ENCODE measurements at places on chromosomes 6 and 20.

DNA sequence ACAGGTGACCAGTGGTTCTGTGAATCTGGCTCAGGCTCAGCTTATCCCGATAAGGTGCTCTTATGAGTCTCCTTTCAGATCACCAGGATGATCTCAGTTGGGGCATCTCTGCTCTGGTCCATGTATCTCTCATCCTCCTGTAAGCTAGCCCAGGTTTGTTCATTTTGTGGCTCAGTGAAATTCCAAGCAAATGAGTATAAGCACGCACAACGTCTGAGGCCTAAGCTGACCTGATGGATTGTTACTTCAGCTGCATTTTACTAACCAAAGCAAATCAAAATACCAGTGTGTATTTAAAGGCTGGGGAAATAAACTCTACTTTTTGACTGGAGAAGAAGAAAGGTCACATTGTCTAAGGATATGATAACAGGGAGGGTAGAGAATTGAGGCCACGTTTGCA is 551.0 kb upstream of the BTBD3 start:
- DNase-seq, result no peak

- DNase-seq, result no peak
Measured at GRCh38 chr6:165206798-165207197, 102.6 kb downstream of the C6orf118 start.

GRCh38 chr6:43823879-43824702 is 54.1 kb downstream of the VEGFA start:
- no peak for DNase-seq

GRCh38 chr20:9412309-9412708 is 102.1 kb upstream of the LAMP5 start:
- no peak for DNase-seq

- DNase-seq, result no peak
Measured at GRCh38 chr20:15609921-15610320, 963.3 kb downstream of the KIF16B start.

- no peak for DNase-seq
Measured at GRCh38 chr6:92541448-92542060, 877.8 kb downstream of the EPHA7 start.

- no peak for DNase-seq
Measured at GRCh38 chr20:52127309-52127708, 64.3 kb downstream of the ZFP64 start.

DNA sequence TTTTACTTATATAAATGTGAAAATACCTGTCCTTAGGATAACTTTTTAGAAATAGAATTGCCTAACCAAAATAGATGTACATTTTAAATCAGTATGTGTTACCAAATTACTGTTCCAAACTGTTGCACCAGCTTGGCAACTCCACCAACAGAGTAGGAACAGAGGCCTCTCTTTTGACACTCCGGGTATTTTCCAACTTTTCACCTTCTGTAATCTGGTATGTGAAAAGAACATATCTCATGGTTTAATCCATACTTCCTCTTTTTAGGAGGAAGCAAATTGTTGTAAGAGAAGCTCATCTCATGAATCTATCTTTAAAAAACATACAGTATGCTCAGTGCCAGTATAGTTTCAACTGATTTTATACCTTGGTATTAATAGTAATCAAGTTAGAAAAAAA is 24.9 kb downstream of the RNF144B start:
- no peak for DNase-seq

- DNase-seq, result no peak
Measured at GRCh38 chr20:59811681-59812171, 121.7 kb downstream of the SYCP2 start.

DNA sequence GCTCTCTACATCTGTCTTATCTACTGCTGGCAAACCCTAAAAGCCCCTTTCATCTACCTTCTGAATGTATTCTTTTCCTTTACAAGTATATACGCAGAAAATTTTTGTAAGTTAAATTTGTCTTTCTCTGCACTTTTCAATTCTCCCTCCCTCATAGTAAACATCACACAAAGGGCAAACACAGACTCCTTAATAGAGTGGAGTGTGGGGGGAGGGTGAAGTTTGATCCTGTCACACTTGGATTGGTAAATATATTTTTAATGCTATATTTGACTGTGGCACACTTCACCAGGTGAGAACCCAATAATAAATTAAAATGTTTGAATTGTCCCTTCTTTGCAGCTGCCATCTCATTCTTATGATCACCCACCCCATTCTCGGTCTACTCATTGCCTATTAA is 33.2 kb upstream of the PAQR8 start:
- no peak for DNase-seq

DNA sequence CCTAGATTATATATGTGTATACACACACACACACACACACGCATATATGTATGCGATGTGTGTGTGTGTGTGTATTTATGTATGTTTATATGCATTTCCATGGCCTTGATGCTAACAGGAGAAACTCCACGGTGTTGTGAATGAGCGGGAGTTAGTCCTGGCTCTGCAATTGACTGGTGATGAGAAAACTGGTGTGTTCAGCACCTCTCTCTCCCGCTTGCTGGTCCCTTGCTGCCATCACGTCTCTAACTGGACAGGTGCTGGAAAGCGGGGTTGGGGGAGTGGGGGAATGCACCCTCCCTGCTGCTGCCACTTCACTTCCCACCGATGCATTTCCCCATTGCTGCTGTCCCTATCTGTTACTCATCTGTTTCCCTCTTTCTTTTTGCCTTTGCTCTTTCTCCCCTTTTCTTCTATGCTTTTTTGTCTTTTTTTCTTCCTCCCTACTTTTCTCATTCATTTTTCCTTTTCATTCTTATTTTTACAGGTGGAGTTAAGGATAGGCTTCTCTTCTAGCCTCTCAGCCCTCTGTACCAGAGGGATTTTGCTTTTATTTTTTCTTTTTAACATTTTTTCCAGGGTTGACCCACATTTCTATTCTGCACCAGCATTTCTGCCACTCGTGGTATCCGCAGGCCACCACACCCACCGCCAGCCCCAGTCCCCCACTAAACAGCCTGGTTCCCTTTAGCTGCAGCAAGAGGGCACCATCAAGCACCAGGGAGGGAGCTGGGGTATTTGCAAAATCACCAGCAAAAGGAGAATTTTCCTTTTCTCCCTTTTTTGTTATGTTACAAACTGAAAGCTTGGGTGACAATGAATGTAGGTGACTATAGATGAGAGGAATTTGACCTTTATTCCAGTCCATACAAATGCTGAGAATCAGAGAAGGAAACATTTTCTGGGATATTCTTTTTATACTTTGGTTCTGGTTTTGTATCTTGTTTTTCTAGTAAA is 115.6 kb downstream of the TCP11 start:
- DNase-seq, result no peak

- no peak for DNase-seq
Measured at GRCh38 chr6:12294851-12295536, 4.8 kb downstream of the EDN1 start.

GRCh38 chr6:161353208-161353613 is 79.3 kb upstream of the AGPAT4 start:
- no peak for DNase-seq

DNA sequence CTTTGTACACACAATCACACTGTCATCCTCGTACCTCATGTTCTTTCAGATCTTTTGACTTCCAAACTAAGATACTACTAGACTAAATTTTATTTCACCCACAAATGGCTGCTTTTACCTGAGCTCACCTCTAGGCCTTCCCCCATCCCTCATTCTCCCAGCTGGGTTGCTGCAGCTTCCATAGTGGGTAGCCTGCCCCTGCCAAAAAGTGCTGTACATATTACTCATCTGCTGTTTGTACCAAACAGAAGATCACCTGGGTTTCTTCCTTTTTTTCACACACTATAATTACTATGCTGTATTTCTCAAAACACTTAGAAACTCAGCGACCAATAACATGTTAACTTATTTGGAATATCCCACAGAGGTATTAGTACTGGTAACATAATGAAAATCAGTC is 267.6 kb upstream of the PRDM1 start:
- DNase-seq, result no peak

DNA sequence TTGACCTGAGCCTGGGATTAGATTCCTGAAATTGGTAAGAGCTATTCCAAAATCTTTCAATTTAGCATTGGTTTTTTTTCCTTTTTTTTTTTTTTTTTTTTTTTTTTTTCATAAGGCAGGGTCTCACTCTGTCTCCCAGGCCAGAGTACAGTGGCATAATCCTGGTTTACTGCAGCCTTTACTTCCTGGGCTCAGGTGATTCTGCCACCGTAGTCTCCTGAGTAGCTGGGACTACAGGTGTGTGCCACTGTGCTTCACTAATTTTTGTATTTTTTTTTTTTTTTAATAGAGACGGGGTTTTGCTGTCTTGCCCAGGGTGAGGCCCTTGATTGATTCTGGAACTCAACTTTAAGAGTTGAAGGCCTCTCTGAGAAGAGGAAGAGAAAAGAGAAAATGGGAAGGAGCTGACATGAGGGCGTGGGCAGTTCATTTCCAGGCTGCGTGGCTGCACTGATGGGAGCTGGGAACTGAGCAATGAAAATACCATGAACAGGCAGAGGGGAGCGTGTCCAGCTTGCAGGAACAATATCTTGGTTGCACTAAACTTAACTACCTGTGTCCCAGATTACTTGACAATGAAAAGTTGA is 24.6 kb downstream of the KDM1B start:
- DNase-seq, result no peak

DNA sequence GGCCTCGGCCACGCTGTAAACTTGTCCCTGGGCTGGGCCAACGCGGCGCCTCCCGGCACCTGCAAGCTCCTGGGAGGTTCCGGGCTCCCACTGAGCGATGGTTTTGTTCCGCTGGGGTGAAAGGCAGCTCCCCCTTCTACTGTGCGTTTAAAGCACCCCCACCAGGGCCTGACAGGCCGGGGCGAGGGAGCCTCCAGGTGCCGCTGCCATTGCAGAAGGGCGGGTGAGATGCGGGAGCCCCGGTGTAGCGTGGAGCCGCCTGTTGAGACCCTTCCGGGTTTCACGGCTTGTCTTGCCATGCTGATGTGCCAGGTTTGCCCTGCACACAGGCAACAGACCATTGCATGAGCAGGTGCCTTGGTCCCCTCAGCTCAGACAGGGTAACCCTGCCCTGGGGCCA is 2.9 kb downstream of the COL20A1 start:
- no peak for DNase-seq

- no peak for DNase-seq
Measured at GRCh38 chr20:2930538-2930937, 57.3 kb downstream of the PTPRA start.

- no peak for DNase-seq
Measured at GRCh38 chr20:38060536-38060935, 27.0 kb downstream of the RPRD1B start.

DNA sequence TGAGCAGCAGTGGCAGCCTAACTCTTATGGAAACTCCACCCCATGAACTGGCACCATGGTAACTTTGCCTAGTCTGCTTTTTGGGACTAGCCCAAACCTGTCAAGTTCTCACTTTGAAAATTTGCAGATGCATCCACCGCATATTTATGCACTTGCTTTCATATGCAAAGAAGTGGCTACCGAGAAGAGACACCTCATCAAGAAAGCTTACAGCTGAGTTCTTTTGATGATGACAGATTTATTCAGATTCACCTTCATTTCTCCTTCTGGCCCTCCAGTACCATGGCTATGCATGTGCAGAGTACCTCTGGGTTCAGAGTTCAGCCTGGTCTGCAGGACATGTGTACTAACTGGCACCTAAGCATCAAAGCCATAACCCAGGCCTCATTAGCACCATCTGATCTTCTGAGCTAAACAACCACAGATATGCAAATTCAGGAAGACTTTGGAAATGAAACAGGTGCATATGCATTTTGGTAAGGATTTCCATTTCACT is 154.3 kb upstream of the TENT5A start:
- no peak for DNase-seq

DNA sequence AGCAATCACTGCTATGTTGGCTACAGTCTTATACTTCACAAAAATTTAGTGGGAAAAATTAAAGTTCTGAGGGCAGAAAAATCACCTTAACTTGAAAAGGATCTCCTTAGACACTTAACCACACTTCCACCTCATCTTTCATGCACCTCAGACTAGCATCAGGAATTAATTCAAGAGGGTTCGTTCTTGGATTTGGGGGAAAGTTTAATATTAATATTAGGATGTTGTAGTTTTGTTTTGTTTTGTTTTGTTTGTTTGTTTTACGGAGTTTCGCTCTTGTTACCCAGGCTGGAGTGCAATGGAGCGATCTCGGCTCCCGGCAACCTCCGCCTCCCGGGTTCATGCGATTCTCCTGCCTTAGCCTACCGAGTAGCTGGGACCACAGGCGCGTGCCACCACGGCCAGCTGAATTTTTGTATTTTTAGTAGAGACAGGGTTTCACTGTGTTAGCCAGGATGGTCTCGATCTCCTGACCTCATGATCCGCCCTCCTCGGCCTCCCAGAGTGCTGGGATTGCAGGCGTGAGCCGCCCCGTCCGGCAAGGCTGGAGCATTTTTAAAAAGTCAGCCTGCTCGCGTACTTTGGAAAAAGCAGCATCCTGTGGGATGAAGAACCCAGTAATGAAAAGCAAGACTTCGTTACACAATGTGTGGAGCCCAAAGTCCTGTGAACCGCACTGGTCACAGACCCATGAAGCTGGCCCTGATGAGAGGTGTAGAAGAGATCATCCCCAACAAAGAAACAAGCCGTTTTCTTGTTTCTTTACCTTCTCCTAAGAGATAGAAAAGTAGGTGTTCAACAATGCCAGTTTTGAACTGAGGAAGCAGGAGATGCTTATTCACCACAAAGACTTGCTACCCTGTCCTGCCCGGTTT is 194.9 kb downstream of the GPX5 start:
- DNase-seq, result no peak

GRCh38 chr20:45325371-45325770 is 17.3 kb upstream of the MATN4 start:
- DNase-seq, result no peak

DNA sequence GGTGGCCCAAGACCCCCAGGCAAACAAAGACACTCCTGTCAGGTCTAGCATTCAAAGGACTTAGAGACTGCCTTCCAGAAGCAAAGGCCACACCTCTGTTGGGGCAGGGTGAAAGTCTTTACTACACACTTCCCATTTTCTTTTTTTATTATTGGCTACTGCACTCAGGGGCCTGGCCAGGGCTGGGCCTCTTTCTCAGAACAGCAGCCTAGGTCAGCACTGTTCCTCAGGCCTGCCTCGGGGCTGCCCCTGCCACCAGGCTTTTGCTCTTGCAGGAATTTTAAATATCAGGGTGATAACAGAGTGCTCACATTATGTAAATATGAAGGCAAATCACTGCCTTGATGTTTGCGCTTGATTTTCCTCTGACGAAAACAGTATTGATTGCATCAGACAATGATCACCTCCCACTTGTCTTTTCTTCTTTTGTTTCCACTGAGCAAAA is 18.5 kb downstream of the GSTA4 start:
- DNase-seq, result no peak

GRCh38 chr6:21468461-21468860 is 125.1 kb upstream of the SOX4 start:
- DNase-seq, result no peak

DNA sequence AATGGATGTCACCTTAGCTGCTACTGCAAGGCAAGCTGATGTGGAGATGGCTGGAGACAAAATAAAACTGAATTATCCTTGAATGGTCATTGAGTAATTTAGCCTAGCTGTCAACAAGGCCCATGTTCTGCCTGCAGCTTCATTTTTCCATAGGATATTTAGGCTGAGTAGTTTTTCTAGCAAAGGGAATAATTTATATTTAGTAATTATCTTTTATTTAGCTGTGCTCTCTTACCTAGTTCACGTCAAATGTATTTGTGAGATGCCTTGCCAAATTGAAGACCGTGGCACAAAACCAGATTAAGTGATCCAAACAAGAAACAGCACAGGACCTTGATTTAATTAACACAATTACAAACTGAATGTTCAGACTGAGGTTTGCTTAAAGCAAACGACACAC is 77.4 kb upstream of the CEP162 start:
- DNase-seq, result no peak
